ENCODE measurements at places on chromosomes 5 and 9. TPM values are rescaled to one million over a fixed set of nuclear protein-coding genes. Genes with fewer than 3 reads are reported as not detected.
A peak's percentile ranks its signal among the peaks of the same experiment; 100 is the strongest.

- no peak for DNase-seq
Measured at GRCh38 chr5:155733935-155734334, 593.0 kb upstream of the SGCD start.

Gene C9orf153
- not detected for total RNA-seq

DNA sequence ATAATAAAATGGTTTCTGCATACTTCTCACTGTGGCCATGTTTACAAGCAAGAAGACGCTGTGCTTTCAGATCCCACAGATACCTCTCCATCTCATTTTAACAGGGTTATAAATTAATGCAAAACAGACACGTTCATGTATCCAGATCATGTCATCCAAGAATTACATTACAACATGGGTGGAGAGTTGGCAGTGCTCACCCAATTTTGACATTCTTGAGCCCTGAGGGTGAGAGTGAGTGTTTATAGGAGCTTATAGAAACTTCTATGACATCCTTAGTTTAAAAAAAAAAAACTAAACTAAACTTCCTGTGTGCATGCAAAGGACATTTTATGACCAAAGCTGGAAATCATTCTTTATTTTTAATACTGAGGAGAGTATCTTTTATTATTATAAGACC lies 9.1 kb downstream of the PRKACG start:
- no peak for DNase-seq

- DNase-seq: no peak
Measured at GRCh38 chr5:179266291-179267070, 78.8 kb downstream of the ADAMTS2 start.

Gene RAB3C
- not detected for total RNA-seq

DNA sequence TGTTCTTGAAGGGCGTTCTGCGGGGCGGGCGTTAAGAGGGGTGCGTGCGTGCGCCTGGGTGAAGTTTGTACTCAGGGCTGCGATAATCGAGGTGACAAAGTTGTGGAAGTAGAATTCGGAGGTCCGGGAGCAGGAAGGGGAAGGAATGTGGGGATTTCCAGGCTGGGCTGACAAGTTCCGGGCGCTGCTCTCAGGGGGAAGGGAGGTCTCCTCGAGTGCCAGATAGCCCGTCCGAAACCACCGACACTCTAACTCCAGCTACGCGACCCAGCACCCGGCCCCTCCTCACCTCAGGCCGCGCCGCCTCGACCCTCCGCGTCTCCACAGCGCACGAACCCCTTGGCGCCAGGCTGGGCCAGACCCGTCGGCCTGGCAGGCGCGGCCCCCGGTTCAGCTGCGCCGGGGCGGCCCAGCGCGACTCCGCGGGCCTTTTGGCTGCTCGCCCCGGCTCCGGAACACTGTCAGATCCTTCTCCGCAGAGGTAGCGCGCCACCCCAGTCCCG lies at the start of gene IL6ST:
Gene IL6ST, minus strand, starts transcription at position 469 of the 503 bp plus-strand sequence. CDS start 18,685 bp downstream, outside the sequence.
- DNase-seq: no peak

DNA sequence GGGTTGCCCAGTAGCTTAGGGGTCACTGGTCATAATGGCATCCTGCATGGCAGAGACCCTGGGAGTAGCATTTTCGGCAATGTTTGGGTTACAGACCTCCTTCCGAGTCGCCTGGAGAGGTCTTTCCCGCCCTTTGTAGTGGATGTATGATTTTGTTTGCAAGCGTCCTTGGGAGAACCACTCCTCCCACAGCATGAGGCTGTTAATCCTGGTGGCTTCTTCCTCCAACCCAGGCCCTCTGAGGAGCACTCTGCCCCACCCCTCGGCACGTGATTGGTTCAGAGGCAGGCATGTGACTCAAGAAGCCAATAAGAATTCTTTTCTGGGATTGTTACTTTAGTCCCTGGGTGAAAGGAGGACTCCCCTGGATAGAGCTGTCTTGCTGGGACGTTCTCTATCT lies 30.2 kb upstream of the GRHPR start:
- DNase-seq: no peak

Gene CAPSL
- total RNA-seq: not detected

DNA sequence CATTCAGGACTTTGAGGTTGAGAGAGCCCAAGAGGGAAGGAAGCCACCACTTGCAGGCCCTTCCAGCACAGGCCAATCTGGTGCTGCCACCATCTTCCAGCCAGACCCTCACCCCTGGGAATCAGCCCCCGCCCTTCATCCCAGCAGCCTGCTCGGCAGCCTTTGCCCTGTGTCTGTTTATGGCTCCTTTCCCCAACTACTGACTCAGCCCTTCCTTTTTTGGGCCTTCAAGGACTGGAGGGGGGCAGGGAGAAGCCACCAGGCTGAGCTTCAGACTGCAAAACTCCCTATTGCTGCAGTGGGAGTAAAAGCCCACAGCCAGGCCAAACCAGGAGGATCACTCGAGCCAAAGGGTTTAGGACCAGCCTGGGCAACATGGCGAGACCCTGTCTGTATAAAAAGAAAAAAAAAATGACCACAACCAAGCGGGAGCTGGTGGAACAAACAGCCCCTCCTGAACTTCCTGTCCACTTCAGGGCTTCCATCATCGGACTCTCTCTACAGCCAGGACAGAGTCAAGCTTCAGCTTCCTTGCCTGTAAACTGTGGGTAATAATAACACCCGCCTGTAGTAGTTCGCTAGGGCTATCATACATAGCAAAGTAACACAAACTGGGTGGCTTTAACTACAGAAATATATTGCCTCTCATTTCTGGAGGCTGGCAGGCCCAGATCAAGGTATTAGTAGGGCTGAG lies 85.9 kb upstream of the IL17B start:
- DNase-seq: no peak

DNA sequence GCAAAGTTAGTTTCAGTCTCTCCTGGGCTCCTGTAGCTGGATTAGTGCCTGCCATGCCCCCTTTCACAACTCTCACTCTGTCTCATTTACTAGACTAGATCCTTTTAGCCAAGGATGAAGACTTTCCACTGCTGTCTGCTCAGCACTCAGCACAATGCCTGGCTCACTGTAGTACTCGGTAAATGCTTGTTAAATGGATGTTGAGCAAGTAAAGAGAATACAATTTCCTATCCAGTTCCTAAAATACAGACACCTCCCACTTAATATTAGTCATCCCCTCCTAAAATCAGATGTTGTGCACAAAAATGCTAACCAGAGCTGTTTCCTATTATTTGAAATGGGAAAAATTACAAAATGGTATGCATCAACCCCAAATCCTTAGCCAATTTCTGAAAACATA lies 195.8 kb downstream of the SREK1 start:
- no peak for DNase-seq

GRCh38 chr9:116275418-116276195 lies 122.0 kb downstream of the PAPPA start:
- DNase-seq: peak; percentile 49

Gene GRIA1
- total RNA-seq: not detected

GRCh38 chr5:179333796-179334761 lies 11.2 kb downstream of the ADAMTS2 start:
- no peak for DNase-seq

Gene SEMA6A
- total RNA-seq: 6.0 TPM

GRCh38 chr9:120937127-120937526 lies 10.5 kb upstream of the TRAF1 start:
- DNase-seq: no peak

- DNase-seq: no peak
Measured at GRCh38 chr9:126672634-126673284, 59.0 kb downstream of the LMX1B start.

DNA sequence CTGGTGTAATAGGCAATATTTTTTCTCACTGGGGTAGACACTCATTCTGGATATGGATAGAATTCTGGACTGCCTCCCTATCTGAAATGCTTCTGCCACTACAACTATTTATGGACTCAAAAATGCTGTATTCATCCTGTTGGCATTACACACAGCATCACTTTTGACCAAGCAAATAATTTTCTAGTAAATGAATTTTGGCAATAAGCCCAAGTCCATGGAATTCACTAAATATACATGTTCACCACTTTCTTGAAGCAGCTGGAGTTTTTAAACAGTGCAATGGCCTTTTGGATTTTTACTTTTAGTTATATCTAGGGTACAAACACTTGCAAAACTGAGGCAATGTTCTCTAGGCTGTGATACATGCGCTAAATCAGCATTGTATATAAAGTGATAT lies 724.9 kb upstream of the EDIL3 start:
- no peak for DNase-seq

DNA sequence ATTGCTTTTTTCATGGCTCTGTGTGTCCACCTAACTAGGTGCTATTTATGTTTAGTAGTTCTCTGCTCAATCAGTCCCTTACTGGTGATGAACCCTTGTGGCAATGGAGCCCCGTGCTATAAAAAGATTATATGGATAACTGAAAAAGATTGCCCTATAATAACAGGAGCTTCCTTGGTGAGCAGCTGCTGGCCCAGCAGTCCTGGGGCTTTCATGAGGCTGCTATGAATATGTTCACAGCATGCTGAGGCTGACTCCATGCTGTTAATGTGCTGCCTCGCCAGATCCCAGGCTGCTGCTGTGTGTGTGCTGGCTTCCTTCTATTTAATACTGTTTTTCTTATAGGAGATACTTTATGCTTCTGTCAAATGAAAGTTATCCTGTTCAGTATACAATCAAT lies 357.5 kb downstream of the TAF11L14 start:
- DNase-seq: no peak

DNA sequence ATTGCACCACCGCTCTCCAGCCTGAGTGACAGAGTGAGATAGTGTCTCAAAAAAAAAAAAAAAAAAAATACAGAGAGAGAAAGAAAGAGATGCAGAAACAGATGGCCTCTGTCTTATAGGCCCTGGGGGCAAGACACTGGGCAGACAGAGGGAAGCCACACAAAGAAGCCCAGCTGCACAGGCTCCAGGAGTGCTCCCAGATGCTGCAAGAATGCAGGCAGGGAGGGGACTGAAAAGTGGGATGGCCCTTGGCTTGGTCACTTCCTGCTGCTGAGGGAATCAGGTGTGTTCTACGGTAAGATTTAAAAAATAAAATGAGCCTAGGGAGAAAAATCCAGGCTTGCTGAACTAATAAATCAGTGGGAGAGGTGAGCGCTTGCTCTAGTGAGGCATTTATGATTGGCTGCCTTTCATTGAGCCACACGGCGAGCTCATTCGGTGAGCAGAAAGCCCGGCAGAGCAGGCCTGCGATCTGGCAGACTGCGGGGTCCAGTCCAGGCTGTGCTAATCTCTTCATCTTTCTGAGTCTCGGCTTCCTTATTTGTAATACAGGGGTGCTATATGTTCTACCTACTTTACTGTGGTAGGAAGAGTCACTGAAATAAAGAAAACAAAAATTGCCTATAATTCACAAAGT lies 80.6 kb downstream of the RAD23B start:
- DNase-seq: no peak

GRCh38 chr5:169001394-169001793 lies 299.5 kb downstream of the SLIT3 start:
- DNase-seq: no peak

GRCh38 chr9:35907711-35908503 lies 1.4 kb upstream of the SPAAR start:
- peak; percentile 81 for DNase-seq

DNA sequence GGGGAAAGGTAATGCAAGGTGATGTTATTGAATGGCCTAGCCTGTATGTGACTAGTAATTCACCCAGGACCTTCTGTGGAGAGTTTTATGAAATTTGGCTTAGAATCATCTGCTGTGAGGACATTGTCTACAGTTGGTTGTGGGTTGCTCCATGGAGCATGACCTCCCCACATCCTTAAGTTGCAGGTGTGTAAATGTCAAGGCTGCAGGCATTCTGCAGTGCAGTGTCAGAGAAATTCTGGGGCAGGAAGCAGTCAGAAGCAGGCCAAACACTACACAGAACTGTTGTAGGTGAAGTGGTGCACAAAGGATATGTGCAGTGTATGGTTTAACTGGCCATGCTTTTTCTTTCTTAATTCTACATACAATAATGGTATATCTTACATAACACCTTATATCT lies 588.3 kb downstream of the EBF1 start:
- DNase-seq: no peak

DNA sequence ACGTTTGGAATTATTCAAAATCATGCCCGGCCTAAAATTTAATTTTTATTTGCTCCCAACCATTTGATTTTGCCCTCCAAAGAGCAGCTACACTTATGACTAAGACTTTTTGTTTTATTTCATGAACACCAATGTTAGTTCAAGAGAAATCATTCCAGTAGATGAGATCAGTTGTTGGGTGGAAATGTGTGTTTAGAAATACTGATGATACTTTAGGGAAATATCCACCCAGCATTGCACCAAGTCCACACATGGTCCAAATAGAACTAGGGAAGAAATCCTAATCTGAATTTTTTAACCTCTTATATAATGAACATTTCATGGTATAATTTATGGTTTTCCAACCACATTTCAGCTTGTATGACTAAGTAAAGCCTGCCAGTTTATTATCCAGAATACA lies 28.3 kb upstream of the GOLPH3 start:
- DNase-seq: no peak

Gene PCDHGC4
- total RNA-seq: 0.22 TPM

DNA sequence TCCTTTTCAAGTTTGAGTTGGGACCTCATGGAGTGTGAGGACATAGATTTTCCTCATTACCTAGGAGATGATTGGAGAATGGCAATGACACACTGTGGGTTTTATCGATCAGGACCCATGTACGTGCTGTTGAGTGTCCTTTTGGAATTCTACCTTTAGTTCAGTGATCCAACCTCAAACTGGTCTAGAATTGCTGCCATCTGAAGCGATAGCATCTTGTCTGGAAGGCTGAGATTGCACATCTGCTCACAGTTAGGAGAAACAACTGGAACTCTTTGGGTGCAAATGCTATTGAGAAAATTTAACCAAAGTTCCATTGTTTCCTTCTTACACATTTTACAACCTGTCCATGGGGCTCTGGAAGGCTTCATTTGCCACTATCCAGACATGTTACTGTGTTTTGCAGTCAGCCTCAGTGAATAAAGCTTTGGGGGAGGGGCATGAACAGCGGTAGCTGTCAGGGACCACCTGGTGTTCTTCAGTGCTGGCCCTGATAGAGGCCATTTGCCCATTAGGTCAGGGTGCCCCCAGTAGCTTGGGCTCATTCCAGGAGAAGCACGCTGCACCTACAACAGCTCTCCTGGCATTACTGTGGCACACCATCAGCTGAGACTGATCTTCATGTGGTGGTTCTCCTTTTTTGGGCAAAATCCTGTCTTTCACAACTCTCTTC lies 123.1 kb downstream of the PDE8B start:
- no peak for DNase-seq

DNA sequence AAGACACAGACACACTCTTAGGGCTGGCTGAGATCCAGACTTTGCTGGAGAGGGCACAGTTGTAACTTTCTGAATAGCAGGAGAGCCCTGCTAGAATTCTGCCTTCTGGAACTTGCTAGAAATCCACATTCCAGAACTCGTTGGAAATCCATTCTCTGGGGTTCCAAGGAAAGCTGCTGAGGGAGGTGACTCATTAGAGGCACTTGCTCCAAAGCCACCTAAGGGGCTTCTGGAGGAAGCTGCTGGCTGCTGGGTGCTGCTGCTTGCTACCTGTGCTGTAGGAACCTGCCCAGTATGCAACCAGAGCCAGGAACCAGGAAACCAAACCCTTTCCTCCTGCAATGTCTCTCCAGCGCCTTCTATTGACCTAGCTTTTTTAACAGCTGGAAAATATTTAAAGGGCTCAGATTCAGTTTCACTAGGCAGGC lies 4.1 kb upstream of the TLE4 start:
- DNase-seq: no peak

Gene C9
- not detected for total RNA-seq

Measured in SJSA1 (cell line).